ENCODE measurements at places on chromosomes 2 and 18.

DNA sequence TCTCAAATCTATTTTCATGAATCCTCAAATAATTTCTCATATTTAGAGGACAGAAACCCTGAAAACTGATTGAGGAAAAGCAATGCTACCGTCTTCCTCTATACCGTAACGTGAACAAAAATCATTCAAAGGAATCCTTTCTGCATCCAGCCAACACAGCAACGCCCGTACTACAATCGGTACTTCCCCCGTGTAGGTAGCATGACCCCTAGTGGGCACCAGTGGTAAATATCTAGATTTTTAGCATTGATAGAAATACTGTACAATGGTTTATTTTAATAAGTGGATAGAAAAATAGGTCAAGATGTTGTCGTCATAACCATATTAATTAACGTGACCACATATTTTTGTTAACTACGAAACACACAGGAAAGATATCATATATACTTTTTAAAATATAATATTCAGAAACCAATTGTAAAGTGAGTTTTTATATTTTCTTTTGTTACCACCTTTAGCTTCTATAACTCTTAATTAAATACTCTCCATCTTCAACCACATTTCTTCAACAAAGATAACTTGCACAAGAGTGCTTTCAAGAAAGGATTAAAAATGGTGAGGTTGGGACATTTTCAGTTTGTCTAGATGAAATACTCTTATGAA is 194.1 kb downstream of the SS18 start:
- H3K27me3 ChIP-seq, result peaks cover 24% of the 10 kb centered on the region
- no peak for DNase-seq
- no peak overlapping the region for H3K4me3 ChIP-seq
- no peaks in the 10 kb centered on the region for H3K36me3 ChIP-seq
- no peaks in the 10 kb centered on the region for H3K4me1 ChIP-seq

GRCh38 chr2:23595601-23596251 is 210.7 kb downstream of the KLHL29 start:
- no peak overlapping the region for H3K27ac ChIP-seq
- no peak for DNase-seq
- H3K4me1 ChIP-seq, result no peaks in the 10 kb centered on the region
- no peaks in the 10 kb centered on the region for H3K36me3 ChIP-seq
- H3K4me3 ChIP-seq, result no peak overlapping the region

DNA sequence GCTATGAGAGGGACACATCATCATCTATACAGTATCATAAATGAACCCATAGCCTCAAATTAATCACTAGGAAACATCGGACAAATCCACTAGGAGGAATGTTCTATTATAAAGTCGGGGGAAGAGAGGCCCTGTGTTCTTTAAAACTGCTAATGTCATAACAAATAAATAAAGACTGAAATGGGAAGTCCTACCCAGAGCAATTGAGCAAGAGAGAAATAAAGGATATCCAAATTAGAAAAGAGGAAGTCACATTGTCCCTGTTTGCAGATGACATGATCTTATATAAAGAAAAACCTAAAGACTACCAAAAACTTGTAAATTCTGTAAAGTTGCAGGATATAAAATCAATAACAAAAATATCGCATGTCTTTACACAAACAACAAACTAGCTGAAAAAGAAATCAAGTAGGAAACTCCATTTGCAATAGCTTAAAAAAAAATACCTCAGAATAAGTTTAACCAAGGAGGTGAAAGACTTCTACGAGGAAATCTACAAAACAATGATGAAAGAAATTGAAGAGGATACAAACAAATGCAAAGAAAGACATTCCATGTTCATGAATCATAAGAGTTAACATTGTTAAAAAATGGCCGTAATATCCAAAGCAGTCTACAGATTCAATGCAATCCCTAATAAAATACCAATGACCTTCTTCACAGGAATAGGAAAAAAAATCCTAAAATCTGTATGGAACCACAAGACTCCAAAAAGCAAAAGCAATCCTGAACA is 30.6 kb downstream of the RTN4 start:
- H3K27ac ChIP-seq, result peak overlapping the region; percentile 9
- no peaks in the 10 kb centered on the region for H3K27me3 ChIP-seq
- H3K4me1 ChIP-seq, result peaks cover 10% of the 10 kb centered on the region
- peaks cover 3% of the 10 kb centered on the region for H3K36me3 ChIP-seq
- H3K4me3 ChIP-seq, result no peak overlapping the region

GRCh38 chr2:223055836-223056235 is 3.8 kb downstream of the KCNE4 start:
- H3K4me1 ChIP-seq, result no peaks in the 10 kb centered on the region
- no peak overlapping the region for H3K27ac ChIP-seq
- H3K4me3 ChIP-seq, result no peak overlapping the region
- peaks cover 40% of the 10 kb centered on the region for H3K27me3 ChIP-seq

DNA sequence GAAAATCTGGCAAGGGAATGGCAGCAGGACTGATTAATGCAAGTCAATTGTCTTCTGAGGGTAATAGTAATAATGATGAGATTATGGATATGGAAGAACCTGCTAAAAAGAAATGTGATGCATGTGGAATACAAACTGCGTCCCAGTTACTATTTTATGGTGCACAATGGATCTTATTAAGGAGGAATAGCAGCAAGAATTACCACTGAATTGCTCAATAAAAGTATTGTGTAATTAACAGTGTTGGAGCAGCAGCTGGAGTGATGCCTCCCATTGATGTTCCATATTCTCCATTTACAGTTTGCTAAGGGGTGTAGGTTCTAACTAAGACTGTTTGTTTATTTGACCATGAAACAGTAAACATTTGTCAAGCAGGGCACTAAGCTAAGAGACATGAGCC is 167.9 kb downstream of the HRH4 start:
- H3K4me1 ChIP-seq, result peaks cover 3% of the 10 kb centered on the region
- no peak overlapping the region for H3K4me3 ChIP-seq
- no peak overlapping the region for H3K27ac ChIP-seq
- DNase-seq, result no peak

- H3K4me3 ChIP-seq, result no peak overlapping the region
- H3K27ac ChIP-seq, result no peak overlapping the region
- no peaks in the 10 kb centered on the region for H3K4me1 ChIP-seq
- H3K36me3 ChIP-seq, result peaks cover 2% of the 10 kb centered on the region
These were observed 12.8 kb upstream of the DNPEP start for GRCh38 chr2:219400562-219400961.

- no peak for DNase-seq
- no peaks in the 10 kb centered on the region for H3K27me3 ChIP-seq
- H3K36me3 ChIP-seq, result peaks cover under 1% of the 10 kb centered on the region
- H3K27ac ChIP-seq, result peak overlapping the region; percentile 89
- H3K4me1 ChIP-seq, result peaks cover 13% of the 10 kb centered on the region
These were observed 272 bp upstream of the FASTKD1 start for GRCh38 chr2:169573974-169574299.

Measured in effector memory CD8-positive, alpha-beta T cell (primary cell).